ENCODE measurements at places on chromosomes 1 and 21.
A peak's percentile ranks its signal among the peaks of the same experiment; 100 is the strongest.

- no peak for DNase-seq
Measured at GRCh38 chr1:231724041-231724440, 97.5 kb downstream of the DISC1 start.

- no peak for DNase-seq
Measured at GRCh38 chr1:241985787-241986186, 13.1 kb downstream of the MAP1LC3C start.

- no peak for DNase-seq
Measured at GRCh38 chr1:35226546-35226945, 33.6 kb upstream of the SFPQ start.

DNA sequence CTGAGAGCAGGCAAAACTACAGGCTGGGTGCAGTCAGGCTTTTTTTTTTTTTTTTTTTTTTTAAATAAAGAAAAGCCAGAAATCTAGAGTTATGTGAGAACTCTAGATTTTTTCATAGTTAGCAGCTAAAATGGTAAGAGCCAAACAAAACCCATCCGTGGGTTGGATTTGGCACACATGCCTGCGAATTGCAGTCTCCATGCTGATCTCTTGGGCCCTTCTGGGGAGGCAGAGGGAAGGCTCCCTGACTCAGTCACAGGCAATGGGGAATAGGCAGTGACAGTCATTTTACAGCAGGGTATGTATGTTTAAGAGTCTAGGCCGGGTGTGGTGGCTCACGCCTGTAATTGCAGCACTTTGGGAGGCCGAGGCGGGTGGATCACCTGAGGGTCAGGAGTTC lies 2.6 kb downstream of the TXLNA start:
- DNase-seq, result no peak

GRCh38 chr1:221699577-221699976 lies 42.3 kb downstream of the DUSP10 start:
- DNase-seq, result no peak

- no peak for DNase-seq
Measured at GRCh38 chr1:43831851-43832250, 101.8 kb upstream of the ARTN start.

DNA sequence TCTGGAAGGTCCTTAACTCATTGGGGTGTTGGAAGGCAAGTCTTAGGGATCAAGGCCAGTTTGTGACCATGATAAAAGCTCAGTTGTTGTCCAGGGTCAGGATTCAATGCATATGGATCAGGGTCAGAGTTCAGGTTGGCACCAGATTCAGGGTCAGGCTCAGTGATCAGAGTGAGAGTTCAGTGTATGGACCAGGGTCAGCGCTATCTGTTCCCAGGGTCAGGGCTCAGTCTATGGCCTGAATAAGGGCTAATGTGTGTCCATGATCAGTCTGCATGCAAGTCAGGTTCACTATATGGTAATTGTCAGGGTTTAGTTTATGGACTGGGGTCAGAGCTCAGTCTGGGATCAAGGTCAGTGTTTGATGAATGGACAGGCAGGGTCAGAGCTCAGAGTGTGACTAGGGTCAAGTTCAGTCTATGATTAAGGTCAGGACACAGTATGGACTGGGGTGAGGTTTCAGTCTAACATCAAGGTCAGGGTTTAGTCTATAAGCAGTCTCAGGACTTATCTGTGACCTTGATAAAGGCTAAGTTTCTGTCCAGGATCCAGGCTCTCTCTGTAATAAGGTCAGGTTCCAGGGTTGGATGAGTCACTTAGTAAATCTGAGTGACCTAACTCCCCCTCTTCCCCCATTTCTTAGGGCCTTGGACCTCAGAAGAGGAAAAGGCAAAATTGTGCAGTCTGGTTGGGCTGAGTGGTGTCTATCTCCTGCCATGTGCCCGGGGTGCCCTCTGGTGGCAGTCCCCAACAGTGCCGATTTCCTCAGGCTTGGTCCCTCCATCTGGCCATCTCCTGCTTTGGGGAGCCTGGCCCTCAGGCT lies 23.8 kb downstream of the KNCN start:
- DNase-seq, result peak; percentile 63

DNA sequence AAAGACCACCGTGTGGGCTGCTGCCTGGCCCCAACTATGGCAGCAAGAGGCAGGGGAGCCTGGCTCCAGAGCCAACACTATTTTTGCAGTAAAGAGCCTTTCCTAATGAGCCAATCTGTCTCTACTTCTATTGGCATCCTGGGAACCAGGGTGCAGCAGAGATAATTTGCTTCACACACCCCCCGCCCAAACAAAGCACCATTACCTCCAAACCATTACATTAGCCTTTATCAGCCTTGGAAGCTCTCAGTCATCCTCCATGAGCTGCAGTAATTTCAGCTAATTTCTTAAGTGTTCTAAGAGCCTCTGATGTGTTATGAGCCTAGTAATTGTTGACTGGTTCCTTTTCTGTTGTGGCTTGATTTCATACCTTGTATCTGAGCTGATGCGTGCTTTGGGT lies 21.6 kb downstream of the ARMH1 start:
- no peak for DNase-seq

DNA sequence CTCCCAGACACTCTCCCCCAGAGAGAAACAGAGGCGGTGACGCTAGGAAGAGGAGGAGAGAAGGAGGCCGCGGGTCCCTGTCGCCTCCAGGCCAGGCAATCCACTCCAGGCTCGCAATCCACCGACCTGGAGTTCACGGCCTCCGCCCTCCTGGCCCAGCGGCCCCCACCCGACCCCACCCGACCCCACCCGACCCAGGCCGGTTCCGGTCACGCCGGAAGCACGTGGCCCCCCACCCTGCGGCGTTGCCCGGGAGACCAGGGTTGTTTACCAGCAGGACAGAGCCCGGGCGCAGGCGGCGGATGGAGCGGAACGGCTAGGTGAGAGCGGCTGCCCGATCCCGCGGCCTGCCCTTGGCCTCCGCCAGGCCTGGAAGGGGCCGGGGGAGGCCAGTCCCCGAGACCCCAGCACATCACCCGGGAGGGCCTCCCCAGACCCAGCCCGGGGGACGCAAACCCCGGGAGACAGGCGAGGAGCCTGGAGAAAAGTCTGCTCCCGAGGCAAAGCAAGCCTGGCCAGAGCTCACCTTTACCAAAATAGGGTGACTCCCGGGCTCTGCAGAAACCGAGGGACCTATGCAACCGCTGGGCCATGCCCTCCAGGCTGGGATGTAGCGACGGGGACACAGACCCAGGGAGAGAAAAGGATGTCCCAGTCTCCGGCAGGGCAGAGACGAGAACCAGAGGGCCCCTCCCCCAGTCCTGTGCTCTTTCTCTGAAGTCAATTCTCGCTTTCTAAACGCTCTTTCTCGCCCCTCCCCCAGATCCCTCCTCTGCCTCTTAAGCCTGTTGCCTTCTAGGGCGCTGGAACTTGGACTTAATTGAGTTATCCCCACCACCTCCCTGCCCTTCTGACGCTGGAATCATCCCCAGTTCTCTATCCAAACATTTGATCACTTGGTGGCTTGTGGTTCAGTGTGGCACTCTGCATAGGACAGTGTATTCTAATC lies at the start of the genes PLA2G2C and UBXN10:
Gene PLA2G2C, minus strand, starts transcription at position 685 of the 949 bp plus-strand sequence. CDS start 9,155 bp downstream, outside the sequence.
Gene UBXN10, plus strand, starts transcription at position 263 of the 949 bp plus-strand sequence. CDS start 4,466 bp downstream, outside the sequence.
- DNase-seq, result no peak

GRCh38 chr21:16309250-16309971 lies 579.6 kb downstream of the USP25 start:
- DNase-seq, result no peak

- DNase-seq, result no peak
Measured at GRCh38 chr1:154352581-154353459, 27.5 kb downstream of the ATP8B2 start.

DNA sequence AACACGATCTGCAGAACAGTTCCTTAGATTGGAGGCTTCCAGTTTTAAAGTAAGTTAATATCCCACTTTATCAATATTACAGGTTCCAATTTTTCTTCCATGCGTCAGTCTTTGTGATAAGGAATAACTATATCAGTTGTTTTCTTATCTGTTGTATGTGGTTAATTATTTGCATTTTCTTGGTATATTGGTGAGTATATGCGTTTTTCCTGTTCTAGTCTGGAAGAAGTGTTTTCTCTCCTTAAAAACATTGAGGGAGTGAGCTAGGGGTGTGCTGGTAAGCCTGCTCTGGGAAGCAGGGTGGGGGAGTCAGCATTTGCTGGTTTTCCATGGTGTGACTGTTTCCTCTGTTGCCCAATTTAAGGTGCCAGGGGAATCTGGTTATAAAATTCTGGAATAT lies 50.2 kb upstream of the KIF1B start:
- DNase-seq, result no peak

- no peak for DNase-seq
Measured at GRCh38 chr21:36587388-36587787, 107.5 kb upstream of the CLDN14 start.

GRCh38 chr21:33368124-33368523 lies 35.1 kb upstream of the IFNGR2 start:
- DNase-seq, result no peak

GRCh38 chr1:205518661-205519540 lies 14.4 kb downstream of the CDK18 start:
- no peak for DNase-seq

DNA sequence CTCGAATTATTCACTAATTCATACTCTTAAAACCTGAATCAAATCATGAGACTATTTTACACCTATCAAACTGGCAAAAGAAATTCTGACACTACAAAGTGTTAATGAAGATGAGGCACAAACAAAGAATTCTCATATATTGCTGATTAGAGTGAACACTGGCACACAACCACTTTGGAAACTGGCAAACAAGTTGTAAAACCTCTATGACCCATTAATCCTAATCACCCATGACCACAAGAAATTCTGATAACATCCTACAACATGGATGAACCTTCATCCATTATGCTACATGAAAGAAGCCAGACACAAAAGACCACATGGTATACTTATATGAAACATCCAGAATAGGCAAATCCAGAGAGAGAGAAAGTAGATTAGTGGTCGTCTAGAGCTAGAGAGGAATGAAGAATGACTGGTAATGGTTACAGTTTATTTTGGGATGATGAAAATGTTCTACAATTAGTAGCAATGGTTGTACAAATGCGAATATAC lies 8.5 kb downstream of the GPBP1L1 start:
- no peak for DNase-seq

GRCh38 chr1:236725668-236726067 lies 39.4 kb downstream of the ACTN2 start:
- DNase-seq, result no peak

GRCh38 chr1:40384887-40385286 lies 11.4 kb downstream of the SMAP2 start:
- DNase-seq, result no peak

DNA sequence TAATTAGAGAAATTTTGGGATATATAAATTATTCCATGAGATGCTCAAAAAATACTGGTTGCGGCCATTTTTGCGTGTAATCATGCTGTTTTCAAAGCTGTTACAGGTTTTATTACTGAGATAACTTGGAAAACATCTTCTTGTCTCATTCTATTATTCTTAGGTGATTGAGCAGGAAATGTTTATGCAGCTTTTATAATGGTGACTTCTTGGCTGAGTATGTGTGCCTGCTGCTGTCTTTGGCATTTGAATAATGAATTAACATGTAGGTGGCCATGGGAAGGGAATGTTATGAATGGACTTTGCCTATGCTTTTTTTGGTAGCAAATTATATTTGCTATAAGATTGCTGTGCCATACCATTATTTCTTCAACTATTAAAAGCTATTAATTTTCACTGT lies 52.5 kb downstream of the RASAL2 start:
- no peak for DNase-seq

DNA sequence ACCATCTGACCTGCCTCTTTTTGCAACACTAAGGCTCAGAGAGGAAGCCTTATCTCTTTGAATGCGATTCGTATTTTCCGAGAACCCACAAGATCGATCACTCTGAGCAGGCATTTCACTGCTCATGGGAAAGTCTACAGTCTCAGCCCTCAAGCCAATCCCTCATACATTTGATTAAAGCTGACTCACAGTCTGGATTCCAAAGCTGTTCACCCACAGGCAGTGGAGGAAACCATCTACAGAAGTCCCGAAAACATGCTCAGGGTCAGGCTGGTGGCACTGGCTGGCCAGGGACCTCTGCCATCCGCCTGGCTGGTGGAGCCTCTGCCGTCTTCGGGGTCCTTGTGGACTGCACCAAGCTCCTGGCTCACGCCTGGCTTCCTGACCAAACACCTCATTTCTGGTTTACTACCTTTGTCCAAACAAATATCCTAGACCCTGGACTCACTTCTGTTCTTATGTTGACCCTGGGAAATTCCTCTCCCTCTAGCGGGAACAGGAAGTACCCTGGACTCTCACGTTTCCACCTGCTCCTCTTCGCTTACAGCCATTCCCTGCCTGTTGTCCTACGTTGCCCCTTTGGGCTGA lies 650.0 kb downstream of the SMYD3 start:
- DNase-seq, result no peak

DNA sequence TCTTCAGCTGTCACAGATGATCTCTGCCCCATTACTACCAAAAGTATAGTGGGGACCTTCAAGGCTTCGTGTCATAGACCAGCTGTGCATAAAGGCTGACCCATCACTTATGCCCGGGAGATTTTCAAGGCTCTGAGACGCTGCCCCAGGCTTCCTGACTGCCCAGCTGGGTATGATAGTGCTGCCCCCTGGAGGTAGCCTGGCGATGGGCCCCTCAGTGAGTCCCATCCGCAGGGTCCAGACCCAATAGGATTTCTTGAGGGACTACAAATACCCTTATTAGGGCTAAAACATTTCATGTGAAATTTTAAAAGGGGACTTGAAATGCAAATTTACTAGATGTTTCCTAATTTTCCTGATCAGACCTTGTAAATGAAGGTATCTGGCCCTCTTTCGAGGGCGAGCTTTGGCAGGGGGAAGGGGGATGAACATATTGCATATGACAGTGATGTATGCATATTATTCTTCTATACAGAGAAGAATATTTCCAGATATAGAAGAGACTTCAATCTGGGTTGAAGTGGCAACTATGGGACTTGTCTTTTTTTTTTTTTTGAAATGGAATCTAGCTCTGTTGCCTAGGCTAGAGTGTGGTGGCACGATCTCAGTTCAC lies 11.7 kb upstream of the FCMR start:
- DNase-seq, result peak; percentile 39

- no peak for DNase-seq
Measured at GRCh38 chr1:24910751-24911650, 19.1 kb downstream of the RUNX3 start.

- DNase-seq, result no peak
Measured at GRCh38 chr1:197982256-197982655, 65.1 kb downstream of the LHX9 start.

GRCh38 chr21:38208118-38208517 lies 48.7 kb upstream of the KCNJ15 start:
- no peak for DNase-seq

DNA sequence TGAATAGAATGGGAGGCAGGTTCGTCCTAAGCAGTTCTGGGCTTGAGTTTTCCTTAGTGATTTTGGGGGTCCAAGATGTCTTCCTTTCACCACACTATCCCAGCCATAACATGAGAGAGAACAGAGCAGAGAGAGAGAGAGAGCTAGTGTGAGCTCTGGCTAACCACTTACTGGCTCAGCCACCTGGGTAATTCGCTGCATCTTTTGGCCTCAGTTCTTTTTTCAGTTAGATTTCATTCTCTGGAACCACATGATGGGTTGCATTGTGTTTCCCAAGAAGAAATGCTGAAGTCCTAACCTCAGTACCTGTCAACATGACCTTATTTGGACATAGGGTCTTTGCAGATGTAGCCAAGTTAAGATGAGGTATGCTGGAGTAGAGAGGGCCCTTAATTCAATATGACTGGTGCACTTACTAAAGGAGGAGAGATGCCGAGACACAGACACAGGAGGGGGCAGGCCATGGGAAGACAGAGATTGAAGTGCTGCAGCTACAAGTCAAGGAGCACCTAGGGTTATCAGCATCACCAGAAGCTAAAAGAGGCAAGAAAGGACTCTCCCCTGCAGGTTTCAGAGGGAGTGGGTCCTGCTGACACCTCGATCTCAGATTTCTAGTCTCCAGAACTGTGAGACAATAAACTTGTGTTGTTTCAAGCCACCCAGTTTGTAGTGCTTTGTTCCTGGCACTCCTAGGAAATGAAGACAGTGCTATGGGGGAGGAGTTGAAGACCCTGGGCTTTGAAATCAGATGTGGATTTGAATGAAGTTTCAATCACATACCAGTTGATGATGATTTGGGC lies 26.2 kb upstream of the TARBP1 start:
- DNase-seq, result no peak

Data from activated naive CD4-positive, alpha-beta T cell (primary cell).